NCI-H2081 (cell line): ENCODE measurements at places on chromosomes 4 and X.
A peak's percentile ranks its signal among the peaks of the same experiment; 100 is the strongest.

- DNase-seq: no peak
These were observed 11.3 kb downstream of the FAM241A start for GRCh38 chr4:112156553-112156952.

- no peak for DNase-seq
These were observed 3.7 kb downstream of the SMS start for GRCh38 chrX:21944136-21944615.

DNA sequence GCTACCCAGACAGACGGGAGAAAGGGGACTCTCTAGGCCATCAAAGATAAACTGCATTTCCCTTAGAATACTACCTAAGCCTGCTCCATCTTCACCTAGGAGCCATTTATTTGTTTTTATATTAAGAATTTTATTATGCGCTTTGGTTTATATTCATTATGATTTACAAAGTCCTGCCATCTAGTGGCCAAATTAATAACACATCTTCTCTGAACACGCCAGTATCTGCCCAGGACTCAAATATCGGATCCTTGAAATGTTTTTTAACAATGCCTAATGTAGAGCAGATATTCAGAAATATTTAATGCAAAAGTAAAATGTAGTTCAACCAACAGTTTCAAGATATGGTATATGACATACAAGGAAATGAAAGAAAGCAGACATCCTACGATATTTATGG, 20.8 kb upstream of the PRPS2 start:
- peak; percentile 41 for DNase-seq

- no peak for DNase-seq
These were observed 240.4 kb upstream of the PGRMC2 start for GRCh38 chr4:128527946-128528576.

DNA sequence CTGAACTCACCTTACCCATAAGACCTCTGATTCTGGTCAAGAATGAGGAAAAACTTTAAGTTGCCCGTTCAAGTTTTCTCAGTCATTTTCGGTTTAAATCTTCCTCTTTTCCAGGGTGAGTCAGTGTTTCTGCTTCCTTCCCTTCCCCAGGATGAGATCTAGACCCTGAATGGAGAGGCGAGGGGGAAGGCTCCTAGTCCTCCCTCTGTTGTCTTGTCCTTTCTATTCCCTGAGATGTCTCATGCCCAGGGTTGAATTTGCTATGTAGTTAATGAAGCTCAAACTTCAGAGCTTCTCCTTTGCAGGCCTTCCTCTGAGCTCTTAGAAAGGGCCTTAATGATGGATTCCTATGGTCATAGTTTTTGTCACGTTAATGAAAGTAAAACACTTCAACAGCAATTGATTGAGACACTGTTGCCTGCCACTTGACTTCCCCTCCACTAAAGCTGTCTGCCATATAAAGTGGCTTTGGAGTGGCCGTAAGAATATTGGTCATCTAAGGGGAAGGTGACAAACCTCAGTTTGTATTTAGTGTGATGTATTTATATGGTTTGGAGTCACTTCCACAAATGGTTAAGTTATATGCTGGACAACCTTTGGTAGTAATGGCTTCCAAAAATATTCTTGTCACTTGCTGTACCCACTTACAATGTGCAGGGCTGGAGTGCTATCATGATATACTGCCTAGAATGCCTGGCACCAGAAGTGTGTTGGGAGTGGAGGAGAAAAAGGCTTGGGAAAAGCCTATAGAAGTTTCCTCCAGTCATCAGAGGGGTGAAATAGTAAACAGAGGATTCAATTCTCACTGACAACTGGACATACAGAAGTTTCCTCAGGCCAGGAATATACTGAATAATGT, 24.3 kb upstream of the GPRIN3 start:
- no peak for DNase-seq

DNA sequence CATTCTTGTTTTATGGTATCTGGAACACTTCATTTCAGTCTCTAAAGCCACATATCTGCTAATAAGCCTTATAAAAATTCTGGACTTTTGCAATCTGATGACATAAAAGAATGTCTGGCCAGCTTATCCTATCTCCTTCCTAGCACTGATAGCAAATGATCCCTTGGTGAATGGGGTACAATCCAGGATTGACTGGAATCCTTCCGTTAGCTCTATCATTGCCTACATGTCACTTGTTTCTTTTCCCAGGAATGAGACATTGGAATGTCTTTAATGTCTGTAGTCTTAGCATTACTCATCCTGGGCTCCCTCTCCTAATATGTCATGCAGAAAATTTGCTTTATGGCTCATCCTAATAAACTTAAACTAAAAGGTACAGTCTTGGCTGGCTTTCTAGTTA, 14.8 kb upstream of the PABPC4L start:
- no peak for DNase-seq

DNA sequence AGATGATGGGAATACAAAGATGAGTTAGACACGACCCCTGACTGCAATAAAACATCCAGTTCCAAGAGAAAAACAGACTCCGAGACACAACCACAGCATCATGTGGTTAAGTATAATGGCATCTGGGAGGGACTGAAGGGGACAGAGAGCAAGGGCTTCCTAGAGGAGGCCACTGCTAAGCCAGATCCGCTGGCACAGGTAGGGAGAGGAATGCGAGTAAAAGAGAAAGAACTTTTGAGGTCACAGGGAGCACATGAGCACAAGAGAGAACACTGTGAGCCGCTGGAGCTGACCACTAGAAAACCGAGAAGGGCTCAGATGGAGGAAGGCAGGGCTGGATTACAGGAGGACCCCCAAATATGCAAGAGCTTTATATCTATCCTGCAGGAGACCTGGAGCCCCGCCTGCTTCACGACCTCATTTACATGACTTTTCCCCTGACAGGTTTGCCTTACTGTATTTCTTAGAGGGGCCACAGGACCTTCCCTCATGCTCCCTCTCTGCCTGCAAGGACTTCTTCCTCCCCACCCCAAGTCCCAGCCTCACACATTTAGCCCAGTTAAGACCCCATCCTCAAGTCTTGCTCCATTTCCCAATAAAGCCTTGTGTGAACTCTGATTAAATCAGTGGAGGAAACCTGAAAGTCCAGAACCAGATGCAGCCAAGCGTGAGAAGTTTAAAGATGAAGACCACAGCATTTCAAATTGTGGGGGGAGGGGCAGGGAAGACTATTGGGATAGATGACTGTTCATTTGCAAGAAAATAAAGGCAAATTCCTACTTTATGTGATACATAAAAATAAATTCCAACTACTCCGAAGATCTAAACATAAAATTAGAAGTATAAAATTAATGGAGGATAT, 29.6 kb downstream of the MFAP3L start:
- DNase-seq: no peak

- DNase-seq: peak; percentile 62
These were observed 843.4 kb downstream of the FSTL5 start for GRCh38 chr4:161320377-161320776.

- DNase-seq: no peak
These were observed 295.9 kb downstream of the KCNIP4 start for GRCh38 chr4:21652508-21653231.

DNA sequence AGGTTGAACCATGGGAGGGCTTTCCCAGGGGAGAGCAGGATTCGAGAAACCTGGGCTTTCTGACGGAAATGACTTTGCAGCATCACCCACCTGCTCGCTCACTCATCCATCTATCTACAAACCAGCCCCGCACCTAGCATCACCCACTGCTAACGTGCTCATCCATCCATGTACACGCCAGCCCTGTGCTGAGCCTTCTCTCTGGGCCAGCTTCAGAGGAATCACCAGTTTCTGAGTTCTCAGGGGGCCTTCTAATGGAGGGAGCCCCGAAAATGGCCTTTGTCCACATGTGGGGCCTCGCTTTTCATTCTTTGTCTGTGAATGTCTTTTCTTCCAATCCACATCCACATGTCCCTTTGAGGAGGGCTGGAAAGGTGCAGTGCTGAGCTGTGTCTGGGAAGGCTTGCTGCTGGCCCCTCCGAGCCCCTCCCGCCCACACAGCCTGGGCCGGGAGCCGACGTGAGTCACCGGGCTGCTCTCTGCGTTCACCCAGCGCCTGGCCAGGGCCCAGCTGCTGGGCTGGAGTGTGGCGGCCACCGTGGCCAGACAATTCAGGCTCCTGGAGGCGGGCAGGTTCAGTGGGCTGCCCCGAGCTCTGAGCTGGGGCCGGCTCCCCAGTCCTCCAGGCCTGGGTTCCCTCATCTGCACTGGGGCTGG, 14.7 kb downstream of the SORCS2 start:
- DNase-seq: no peak

GRCh38 chr4:162011089-162011488, 152.7 kb downstream of the FSTL5 start:
- DNase-seq: no peak

DNA sequence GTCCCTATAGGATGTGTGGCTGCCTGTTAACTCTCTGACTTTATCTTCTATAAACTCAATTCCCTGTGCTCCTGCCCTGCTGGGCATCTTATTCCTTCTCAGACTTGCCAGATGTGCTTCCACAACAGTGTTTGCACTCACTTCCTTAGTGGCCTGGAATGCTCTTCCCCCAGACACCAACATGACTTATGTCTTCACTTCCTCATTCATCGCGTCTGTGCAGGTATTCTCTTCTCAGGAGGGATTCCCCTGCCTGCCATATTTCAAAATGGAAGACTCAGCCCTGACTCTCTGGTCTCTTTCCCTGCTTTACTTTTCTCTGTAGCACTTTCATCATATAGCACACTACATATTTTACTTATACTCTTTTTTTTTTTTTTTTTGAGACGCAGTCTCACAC, 344.0 kb downstream of the CENPC start:
- DNase-seq: no peak

- peak; percentile 59 for DNase-seq
These were observed at the start of gene TLR6 for GRCh38 chr4:38856524-38857337. Gene TLR6, minus strand, starts transcription at chr4:38856817. Its CDS starts 27,344 bp downstream, at chr4:38829473.

GRCh38 chrX:48945517-48946348, 11.7 kb downstream of the OTUD5 start:
- DNase-seq: peak; percentile 24

DNA sequence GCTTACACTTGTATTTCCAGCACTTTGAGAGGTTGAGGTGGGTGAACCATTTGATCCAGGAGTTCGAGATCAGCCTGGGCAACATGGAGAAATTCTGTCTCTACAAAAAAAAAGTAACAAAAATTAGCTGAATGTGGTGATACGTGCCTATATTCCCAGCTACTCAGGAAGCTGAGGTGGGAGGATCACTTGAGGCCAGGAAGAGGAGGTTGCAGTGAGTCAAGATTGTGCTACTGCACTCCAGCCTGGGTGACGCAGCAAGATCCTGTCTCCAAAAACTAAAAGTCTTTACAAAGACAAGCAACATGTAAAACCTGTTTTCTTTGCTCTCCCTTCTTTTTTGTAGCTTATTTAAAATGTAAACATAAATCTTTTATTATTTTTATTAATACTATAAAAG, 1156.1 kb downstream of the FAT4 start:
- no peak for DNase-seq

DNA sequence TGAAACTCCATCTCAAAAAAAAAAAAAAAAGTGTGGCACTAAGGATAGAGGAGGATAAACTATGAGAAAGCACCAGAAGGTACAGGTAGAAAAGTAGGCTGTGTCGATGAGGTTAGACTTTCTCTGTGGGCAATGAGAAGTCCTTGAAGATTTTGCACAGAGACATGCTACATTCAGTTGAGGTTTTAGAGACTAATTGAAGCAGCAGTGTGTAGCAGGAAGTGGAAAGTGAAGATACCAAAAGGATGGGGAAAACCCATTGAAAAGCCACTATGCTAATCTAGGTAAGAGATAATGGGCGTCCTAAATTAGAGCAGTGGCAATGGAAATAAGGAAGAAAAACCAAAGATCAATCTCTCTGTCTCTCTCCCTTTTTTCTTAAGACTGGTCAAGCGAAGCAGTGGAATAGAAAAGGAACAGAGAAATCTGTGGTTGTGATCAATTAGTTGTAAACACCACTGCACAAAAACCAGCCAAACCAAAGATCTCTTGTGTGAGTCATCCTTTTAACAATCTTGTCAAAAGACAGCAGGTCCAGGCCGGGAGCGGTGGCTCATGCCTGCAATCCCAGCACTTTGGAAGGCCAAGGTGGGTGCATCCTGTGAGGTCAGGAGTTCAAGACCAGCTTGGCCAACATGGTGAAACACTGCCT, 3.5 kb downstream of the SPINK2 start:
- DNase-seq: no peak

GRCh38 chr4:141307241-141307689, 86.6 kb downstream of the ZNF330 start:
- peak; percentile 32 for DNase-seq

- no peak for DNase-seq
These were observed 107.3 kb downstream of the SLC10A6 start for GRCh38 chr4:86741846-86742245.

GRCh38 chr4:72286185-72286584, 254.4 kb downstream of the NPFFR2 start:
- DNase-seq: peak; percentile 3

- DNase-seq: peak; percentile 49
These were observed at the start of gene FAT1 for GRCh38 chr4:186723292-186724057. Gene FAT1, minus strand, starts transcription at chr4:186723856. Its CDS starts 14,029 bp downstream, at chr4:186709827.

- no peak for DNase-seq
These were observed 2163.0 kb upstream of the AGA start for GRCh38 chr4:179605196-179605595.
